Activated T-helper 1 cell treated with anti-CD3 and anti-CD28 coated beads, Interleukin-12 subunit alpha, Interleukin-12 subunit beta, Interleukin-2, Interleukin-4 antibody, amounts not matched to agents 30 ng/mL and 10 ng/mL and 1 ng/mL, durations not matched to agents 14 hours and 24 hours and 36 hours (primary cell): ENCODE measurements at places on chromosomes 1 and 21. TPM values are rescaled to one million over a fixed set of nuclear protein-coding genes. Genes with fewer than 3 reads are reported as not detected.

DNA sequence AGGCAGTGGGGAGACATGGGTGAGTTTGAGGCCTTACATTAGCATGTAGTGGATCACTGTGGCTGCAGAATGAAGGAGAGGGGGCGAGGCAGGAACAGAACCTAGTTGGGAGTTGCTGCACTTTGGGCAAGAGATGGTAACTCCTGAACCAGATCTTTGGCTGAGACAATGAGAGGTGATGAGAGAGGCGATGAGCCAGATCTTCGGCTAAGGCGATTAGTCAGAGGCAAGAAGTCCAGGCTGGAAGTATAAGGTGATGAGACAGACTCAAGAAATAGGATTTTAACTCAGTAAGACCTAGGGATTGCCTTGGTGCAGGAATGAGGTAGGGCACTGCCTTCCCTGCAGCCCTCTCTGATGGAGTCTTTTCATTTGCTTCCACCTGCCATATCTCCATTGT is 9.1 kb upstream of the ARTN start:
- DNase-seq: no peak
- H3K4me3 ChIP-seq: no peak overlapping the region
- H3K27me3 ChIP-seq: no peaks in the 10 kb centered on the region
- H3K36me3 ChIP-seq: no peaks in the 10 kb centered on the region
- H3K27ac ChIP-seq: no peak overlapping the region

DNA sequence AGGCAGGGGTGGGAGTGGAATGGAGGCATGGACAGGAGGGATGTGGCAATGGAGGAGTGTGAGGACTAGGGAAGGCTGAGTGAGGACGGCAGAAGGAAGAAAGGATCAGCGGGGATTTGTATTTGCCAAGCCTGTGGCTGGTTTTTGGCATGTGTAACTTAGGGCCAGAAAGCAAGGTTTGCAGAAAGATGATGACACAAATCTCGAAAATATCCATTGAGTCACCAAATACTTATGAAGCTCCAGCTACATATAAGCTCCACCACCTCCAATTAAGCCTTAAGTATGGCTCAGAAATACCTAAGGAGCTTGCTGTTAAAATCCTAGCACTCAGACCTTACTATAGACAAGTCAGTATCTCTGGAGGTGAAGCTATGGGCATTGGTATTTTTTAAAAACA is 90.1 kb downstream of the OMA1 start:
- no peak for DNase-seq
- no peak overlapping the region for H3K4me3 ChIP-seq
- H3K27me3 ChIP-seq: no peaks in the 10 kb centered on the region
- H3K4me1 ChIP-seq: no peaks in the 10 kb centered on the region

GRCh38 chr1:223248001-223248769 is 105.1 kb upstream of the TLR5 start:
- H3K27ac ChIP-seq: no peak overlapping the region
- no peak for DNase-seq
- peaks cover 3% of the 10 kb centered on the region for H3K27me3 ChIP-seq
- H3K36me3 ChIP-seq: no peaks in the 10 kb centered on the region
- H3K4me3 ChIP-seq: no peak overlapping the region

DNA sequence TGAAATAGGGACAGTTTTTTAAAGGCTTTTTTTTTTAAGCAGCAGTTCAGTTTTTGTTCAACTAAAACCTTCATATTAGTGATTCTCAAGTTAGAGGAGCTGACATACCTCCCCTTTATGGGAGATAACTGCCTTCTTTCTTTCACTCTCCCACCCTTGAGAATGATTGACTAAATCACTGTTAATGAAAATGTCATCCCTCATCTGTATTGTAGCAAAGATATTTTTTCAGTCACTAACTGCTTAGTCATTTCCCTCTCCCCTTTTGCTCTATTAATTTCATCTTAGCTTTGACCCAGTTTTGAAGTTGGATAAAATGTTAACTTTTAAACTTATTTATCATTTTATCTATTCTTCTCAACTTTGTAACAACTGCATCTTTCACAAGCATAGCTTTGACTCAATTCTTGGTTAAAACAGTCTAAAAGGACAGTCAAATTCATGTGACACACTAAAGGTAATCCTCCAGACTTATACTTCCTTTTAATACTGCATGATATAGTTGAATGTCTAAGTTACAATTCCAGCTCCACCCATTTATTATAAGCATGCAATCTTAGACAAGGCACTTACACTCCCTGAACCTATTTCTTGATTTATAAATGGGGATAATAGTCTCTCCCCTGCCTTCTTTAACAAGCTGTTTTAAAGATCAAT is 17.1 kb downstream of the CAPZA1 start:
- H3K4me3 ChIP-seq: no peak overlapping the region
- no peak for DNase-seq
- no peaks in the 10 kb centered on the region for H3K27me3 ChIP-seq
- H3K4me1 ChIP-seq: peaks cover 55% of the 10 kb centered on the region
- H3K27ac ChIP-seq: no peak overlapping the region

DNA sequence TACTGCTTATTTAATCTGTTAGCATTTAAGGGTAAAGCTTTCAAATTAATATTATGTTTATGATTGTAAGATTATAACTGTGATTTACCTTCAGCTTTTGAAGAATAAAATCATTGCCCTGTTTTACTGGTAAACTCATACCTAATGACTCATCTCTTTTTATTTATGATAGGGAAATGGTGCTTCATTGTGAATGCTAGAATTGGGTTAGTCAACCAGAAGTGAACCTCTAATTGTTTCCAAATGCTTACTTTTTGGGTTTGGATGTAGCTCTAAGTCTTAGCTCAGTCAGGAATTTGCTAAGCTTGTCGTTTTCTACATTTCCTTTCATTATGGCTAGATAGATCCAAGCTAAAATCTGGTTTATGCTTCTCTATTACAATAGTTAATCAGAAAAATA is 59.4 kb downstream of the SLC30A7 start:
- H3K36me3 ChIP-seq: peaks cover 42% of the 10 kb centered on the region
- no peak overlapping the region for H3K27ac ChIP-seq
- no peaks in the 10 kb centered on the region for H3K27me3 ChIP-seq
- peaks cover 40% of the 10 kb centered on the region for H3K4me1 ChIP-seq
- H3K4me3 ChIP-seq: no peak overlapping the region

The CR1L gene
- total RNA-seq: not detected in 2 replicates
